NCI-H2081 (cell line): ENCODE measurements at places on chromosomes 7 and 10.

GRCh38 chr7:88759230-88760135 lies at the start of gene ZNF804B:
Gene ZNF804B (plus strand): TSS chr7:88759700. CDS start chr7:88759977, 277 bp downstream.
- DNase-seq: peak; percentile 70

- no peak for DNase-seq
These were observed 4.7 kb downstream of the LRRC4 start for GRCh38 chr7:128026551-128026950.

DNA sequence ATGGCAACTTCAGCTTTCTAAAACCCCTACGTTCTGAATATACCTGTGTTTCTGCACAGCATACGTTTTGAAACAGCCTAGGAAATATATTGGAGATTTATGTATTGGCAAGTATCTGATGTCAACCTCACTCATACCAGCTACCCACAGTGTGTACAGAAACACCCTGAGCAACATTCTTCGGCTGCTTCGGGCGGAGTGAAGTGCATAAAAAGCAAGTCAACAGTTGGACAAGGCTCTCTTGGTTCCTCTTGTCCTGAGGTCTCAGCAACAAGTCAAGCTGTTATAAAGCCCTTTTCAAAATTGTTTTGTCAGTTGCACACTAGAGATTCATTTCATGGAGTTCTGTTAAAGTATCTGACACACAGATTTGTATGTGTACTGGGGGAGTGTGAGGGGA lies 40.0 kb upstream of the PAPSS2 start:
- no peak for DNase-seq

GRCh38 chr10:124392626-124393342 lies 25.9 kb downstream of the OAT start:
- no peak for DNase-seq

DNA sequence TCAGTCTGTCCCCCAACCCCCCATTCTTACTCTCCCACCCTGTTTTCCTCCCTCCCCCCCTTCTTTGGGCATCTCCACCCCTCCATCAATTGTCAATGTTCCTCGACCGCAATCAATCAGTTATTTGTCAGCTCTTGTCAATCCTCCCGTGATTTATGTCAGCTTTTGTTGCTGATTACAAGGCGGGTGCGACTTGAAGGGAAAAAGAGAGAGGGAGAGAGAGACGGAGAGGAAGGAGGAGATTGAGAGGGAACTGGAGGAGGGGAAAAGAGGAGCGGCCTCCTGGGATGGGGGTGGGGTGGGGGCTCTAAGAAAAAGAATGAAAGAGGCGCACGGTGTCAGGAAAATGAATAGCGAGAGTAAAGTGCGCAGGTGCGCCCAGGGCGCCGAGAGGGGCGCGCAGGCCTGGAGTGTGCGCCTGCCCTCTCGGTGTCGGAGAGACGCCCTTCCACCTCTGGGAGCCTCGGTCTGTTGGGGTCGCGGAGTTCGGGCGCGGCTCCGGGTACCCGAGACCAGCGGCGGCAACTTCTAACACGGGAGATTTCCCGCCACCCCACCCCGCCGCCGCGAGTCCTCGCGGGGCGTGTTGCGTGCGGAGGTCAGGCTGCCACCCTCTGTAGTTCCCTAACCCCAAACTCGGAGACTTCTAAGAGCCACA lies 1.1 kb upstream of the ZNF503 start:
- DNase-seq: peak; percentile 69

DNA sequence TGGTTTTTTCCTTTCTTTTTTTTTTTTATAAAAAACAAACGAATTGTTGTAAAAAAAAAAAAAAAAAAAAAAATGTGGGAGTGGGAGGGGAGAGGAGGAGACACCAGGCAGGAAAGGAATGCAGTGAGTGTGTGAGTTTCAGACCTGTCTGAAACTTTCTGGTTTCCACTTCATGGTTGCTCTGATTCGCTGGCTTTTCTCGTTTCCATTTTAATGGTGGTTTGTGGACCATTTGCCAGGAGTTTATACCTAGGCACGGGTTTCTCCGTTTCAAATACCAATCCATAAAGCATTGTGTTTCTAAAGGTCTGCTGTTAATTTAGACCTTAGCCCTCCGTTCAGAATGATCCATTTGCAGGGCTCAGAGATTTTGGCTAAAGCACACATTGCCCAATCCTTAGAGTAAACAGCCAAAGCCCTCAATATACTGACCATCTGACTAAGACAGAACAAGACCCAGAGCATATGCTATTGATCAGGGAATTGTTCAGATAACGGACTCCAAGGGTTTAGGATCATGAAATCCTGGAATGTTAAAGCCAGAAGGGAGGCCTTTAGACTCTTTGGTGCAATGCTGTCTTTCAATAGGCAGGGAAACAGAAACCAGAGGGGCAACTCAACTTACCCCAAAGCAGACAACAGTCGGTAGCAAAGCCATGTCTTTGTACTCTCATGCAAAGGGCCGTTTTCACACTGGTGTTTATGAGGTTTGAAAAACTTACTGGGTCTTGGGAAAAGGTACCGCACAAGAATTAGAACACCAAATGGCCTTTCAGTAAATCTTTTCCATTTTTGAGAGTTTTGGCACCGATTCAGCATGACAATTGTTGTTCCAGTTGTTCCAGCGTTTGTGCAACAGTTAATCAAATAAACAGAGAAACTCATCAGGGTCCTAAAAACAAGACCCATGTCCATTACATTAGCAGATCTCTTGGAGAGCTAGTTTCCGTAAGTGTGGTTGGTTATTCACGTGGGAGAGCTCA lies 94.3 kb upstream of the AGBL3 start:
- DNase-seq: peak; percentile 30

DNA sequence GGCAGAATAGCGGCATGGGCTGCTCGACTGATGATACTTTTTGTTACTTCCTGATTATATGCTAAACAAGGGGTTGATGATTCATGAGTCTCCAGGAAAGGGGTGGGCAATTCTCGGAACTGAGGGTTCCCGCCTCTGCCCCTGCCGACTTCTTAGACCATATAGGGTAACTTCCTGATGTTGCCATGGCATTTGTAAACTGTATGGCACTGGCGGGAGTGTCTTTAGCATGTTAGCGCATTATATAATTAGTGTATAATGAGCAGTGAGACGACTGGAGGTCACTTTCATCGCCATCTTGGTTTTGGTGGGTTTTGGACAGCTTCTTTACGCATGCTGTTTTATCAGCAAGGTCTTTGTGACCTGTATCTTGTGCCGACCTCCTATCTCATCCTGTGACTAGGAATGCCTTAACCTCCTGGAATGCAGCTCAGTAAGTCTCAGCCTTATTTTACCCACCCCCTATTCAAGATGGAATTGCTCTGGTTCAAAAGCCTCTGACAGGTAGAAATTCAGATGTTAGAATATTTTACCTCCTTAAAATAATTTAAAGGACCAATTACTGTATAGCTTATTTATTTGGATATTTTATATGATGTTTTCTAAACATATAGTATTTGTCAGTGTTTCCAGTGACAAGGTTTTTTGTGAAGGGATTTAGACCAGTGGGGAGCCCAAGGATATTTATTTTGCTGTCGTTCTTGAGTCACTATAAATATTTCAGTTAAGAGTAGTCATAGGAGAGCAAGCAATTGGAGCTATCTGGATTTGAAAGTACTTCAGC lies 90.1 kb upstream of the PIK3CG start:
- no peak for DNase-seq

- DNase-seq: peak; percentile 95
These were observed 113.0 kb upstream of the DPP6 start for GRCh38 chr7:153939177-153939576.
